ENCODE measurements at places on chromosomes 12 and 14.

DNA sequence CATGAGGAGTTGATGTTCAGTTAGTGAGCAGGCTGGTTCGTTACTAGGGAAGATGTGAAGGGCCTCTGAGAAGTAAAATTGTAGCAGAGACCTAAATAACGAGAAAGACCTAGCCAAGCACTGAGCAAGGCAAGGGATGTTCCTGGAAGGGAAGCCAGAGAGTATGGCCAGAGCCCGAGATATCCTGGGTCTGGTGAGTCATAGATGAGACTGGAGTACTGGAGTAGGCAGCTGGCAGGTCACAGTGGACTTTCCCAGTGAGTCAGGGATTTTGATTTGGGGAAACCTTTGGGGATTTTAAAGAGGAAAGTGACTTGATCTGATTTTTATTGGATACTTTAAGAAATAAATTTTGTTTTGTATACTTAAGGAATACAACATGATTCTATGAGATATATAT is 369.0 kb downstream of the DIO2 start:
- DNase-seq, result no peak

- no peak for DNase-seq
Observed at GRCh38 chr12:34204830-34205285, 182.6 kb downstream of the ALG10 start.

- no peak for DNase-seq
Observed at GRCh38 chr12:103455020-103455763, 40.6 kb downstream of the C12orf42 start.

- no peak for DNase-seq
Observed at GRCh38 chr14:22131749-22132476, 457.1 kb downstream of the DAD1 start.

- DNase-seq, result no peak
Observed at GRCh38 chr14:81408595-81408994, 8.5 kb upstream of the STON2 start.

All from vagina (tissue), 2 donors.